Naive thymus-derived CD8-positive, alpha-beta T cell (primary cell): ENCODE measurements at places on chromosomes 6 and 20. TPM values are rescaled to one million over a fixed set of nuclear protein-coding genes. Genes with fewer than 3 reads are reported as not detected.

MC3R gene
- not detected for total RNA-seq

RAB32 gene
- total RNA-seq = 0.41 TPM

POM121L2 gene
- not detected for total RNA-seq

CST3 gene
- total RNA-seq = 5.3 TPM

DNA sequence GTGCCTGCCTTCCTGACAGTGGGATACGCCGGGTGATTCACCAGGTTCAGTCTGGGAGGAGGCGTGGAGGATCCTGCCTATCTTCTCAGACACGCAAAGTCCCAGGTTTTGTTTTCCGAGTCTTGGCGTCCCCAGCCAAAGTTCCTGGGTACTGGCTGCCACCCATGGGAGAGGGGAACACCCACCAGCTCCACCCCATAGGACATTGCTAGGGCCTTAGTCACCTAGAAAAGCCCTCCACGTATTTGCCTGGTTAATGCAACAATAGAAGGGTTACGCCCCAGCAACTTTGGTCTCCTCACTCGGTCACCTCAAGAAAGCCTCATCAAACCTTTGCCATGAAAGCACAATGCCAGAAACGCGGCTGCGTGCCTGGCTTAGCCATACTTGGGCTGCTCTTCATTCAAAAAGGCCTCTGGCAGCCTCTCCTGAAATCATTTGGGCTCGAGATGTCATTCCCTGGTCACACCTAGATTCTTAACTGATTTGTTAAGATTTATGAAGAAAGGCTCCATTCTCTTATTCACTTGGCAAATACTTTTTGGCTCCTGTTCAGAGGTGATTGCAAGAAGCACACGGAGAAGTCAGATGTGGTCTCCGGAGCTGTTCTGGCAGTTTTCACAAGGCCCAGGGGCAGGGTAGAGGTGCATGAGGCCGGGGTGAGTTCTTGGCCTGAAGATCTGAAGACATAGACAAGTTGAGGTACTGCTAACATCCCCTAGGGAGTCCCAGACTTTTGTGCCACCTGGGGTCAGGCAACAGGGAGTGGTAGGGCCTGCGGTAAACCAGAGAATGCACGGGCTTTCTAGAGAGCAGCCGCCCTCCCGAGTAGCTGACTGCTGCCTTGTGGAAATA, 35.5 kb upstream of the ZNF133 start:
- DNase-seq = no peak

- no peak for DNase-seq
These were observed 58.7 kb downstream of the KIF13A start for GRCh38 chr6:17928514-17929430.

DNA sequence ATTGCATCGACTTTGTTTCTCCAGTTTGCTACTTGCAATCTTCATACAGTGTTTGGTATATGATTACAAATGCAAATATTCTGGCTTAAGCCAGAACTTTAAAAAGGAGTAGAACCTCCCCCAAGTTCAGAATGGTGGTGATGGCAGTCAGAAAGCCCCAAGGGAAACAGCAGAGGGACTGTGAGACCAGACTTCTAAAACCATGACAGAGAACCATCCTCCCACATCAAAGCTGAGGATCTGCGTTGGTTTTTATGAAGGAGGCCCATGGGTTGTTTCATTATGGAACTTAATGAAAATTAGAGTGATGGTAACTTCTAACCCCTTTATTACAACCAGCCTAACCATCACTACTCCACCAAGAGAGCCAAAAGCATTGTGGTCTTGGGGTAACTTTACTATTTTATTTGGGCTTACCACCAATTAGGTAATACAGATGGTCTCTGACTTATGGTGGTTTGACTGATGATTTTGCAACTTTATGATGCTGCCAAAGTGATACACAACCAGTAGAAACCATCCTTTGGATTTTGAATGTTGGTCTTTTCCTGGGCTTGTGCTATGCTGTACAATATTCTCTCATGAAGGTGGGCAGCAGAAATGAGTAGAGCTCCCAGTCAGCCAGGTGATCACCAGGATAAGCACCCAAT, 10.9 kb upstream of the MRS2 start:
- no peak for DNase-seq

- no peak for DNase-seq
These were observed 410.5 kb downstream of the QKI start for GRCh38 chr6:163825033-163825432.

GRCh38 chr6:134115715-134116074, 63.3 kb upstream of the SLC2A12 start:
- no peak for DNase-seq

- no peak for DNase-seq
These were observed 46.3 kb downstream of the PPP1R14C start for GRCh38 chr6:150189122-150189521.
